ENCODE measurements at places on chromosomes 13 and 19.
A peak's percentile ranks its signal among the peaks of the same experiment; 100 is the strongest.

DNA sequence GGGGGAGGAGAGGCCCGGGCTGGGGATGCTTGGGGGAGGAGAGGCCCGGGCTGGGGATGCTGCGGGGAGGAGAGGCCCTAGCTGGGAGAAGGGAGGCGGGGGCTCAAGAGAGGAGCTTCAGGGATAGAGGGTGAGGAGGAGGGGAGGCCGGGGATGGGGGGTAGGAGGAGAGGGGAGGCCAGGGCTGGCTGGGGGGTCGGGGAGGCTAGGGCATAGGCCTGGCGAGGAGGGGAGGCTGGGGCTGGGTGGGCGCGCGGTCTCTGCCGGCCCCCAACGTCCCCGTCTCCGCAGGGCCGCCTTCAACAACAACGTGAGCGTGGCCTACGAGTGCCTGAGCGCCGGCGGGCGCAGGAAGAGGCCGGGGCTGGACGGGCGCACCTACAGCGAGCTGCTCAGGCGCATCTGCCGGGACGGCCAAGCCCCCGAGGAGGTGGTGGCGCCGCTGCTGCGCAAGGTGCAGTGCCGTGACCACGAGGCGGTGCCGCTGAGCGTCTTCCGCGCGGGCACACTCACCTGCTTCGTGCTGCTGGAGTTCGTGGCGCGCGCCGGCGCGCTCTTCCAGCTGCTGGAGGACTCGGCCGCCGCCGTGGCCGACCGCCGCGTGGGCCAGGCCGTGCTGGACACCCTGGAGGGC lies 11.4 kb downstream of the TPGS1 start:
- peak; percentile 43 for DNase-seq

GRCh38 chr19:597406-598315 lies 8.0 kb downstream of the HCN2 start:
- DNase-seq = no peak

GRCh38 chr13:45918597-45918996 lies 67.0 kb upstream of the SIAH3 start:
- DNase-seq = no peak

DNA sequence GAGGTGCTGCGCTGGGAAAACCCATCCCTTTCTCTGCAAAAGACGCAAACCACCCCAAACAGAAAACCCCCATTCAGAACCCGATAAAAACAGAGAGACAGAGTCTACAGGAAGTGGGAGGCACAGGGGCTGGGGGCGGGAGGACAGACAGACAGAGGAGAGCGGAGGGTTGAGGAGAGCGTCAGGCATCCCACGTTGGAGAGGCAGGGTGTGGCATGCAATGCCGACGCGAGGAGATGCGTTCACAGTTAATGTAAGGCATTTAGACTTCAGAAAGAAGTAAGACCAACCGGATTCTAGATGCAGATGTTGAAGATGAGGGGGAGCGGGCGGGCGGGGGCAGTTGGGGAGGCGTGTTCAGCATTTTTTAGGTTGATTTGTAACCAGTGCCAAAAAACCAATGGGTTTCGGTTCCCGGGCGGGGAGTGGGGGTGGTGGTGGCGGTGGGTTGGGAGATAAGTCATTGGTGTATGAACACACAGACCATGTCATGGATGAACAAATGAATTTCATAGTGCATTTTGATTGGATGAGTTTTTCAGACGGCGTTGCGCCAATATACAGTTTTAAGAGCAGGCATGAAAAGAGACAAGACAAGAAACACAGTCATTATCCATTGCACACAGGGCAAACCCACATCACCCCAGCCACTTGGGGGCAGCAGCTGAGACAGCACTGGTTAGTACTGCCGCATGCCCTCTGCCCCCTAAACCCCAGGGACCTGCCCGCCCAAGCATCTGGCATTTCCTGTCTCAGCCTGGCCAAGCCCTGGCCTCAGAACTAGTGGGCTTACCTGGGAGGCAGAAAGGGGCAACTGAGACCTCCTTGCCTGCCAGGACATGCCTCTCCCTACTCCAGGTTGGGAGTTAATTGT lies 91.3 kb downstream of the IER2 start:
- peak; percentile 21 for DNase-seq

DNA sequence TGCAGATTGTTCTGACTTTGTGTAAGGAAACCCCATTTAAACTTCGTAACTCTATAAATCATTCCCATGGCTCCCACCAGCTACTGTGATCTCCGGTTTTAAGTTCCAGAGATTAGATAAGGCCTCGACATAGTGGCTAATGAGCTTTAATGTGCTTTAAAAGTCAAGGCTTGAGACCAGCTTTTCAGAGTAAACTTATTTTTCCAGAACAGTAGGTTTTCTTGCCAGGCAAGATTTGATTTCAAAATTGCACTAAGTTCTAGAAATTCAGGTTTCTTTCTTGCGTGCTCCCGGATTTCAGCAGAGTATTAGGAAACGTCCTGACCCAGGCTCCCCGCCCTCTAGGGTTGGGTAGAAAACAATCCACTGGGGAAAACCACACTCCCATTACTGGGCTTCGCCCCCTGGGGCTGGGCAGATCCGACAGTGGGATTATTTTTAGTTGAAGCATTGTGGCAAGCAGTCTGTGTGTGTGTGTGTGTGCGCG lies 43.3 kb downstream of the CRYL1 start:
- DNase-seq = no peak

- no peak for DNase-seq
Measured at GRCh38 chr19:54916822-54917221, 10.9 kb downstream of the NCR1 start.

DNA sequence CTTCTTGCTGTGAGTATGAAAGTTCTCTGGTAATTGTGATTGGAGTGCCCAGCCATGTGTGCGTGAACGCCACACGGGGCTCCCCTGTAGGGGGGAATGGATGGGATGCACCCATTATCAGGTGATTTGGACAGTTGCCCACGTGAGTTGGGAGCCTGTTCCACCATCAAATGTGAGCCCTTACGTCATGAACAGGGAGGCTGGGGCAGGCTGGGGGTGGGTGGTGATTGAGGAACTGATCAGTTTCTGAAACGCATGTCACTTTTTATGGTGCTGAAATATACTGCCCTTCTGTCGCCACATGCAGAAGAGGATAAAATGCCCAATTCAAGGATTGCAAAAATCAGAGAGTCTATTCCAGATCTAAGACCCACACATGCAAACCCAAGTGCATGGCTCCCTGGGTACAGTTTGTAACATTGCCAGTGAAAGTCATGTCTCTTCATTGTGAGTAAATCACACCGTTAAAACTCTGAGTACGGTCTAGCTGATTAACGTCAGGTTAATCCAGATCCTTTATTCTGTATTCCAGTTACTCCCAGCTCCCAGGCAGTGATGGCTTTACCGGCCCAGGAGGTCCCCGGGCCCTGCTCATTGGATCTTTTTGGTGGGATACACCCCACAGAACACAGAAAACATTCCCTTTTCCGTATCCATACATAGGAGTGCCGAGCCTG lies 90.2 kb downstream of the RAB20 start:
- no peak for DNase-seq

GRCh38 chr19:3360421-3361383 lies 5.7 kb upstream of the NFIC start:
- DNase-seq = peak; percentile 66

- no peak for DNase-seq
Measured at GRCh38 chr19:50341091-50341564, 12.0 kb upstream of the KCNC3 start.

DNA sequence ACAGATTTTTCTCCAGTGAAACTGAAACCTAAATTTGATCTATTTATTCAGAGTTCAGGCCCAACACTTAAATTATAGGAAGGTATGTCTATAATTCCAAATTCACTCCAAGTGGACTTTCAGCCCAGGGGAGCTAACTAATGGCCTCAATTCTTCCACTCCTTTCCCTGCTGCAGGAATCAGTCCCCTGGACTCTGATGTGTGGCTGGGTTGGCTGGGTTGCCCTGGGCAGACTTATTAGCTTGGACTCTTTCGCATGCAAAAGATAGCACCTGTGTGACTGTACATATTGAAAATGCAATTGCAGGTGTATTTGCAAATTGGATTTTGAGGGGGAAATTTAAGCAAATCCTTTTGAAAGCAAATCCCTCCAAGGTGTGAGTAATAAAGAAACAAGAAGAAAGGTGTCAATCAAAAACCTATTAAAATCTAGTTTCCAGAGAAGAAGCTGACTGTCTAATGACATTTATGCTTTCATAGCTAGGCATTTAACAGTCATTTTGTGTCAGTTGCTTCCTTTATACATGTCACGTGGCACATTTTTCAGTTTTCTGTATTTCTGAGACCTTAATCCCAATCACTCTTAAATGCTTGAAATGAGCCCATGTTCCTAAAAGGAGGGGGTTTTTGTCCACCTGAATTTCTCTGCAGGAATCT lies 42.7 kb downstream of the KLF5 start:
- no peak for DNase-seq

DNA sequence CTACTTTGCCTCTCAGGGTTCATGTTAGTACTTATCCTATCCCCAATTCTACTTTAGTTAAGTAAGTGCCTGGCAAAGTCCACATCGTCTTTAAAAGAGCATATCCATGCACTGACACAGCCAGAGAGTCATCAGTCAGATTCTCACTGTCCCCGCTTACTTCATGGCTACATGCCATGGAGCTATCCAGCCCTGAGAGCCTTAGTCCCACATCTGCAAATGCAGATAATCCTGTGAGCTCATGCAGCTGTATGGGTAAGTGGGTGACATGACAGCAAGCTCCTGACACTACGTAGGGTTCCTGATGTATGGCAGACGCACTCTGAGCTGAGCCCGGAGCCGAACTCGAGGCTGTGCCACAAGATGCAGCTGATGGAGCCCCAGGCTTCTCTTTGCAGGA lies 661.5 kb downstream of the LIG4 start:
- DNase-seq = no peak

DNA sequence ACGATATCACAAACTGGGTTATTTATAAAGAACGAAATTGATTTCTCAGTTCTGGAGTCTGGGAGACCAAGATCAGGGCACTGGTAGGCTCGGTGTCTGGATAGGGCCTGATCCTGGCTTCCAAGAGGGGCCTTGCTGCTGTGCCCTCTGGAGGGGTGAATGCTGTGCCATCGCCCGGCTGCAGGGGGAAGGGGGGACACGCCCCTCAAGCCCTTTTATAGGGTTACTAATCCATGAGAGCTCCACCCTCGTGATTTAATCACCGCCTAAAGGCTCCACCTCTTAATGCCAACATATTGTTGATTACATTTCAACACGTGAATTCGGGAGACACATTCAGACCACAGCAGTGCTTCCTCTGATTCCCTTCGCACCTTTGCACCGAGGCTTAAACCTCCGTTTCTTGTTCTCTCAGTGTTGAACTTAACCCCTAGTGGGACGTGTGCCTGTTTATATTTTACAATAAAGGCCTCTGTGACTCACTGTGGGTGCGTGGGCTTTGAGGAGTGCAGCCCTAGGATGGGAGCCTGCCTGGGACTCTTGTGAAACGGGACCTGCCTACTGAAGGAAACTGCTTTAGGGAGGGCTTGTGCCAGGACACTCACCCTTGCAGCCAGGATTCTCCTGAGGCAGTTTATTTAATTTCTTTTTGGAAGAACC lies 52.4 kb upstream of the SPATA13 start:
- DNase-seq = no peak

GRCh38 chr13:30685320-30685859 lies 50.0 kb upstream of the ALOX5AP start:
- DNase-seq = no peak

DNA sequence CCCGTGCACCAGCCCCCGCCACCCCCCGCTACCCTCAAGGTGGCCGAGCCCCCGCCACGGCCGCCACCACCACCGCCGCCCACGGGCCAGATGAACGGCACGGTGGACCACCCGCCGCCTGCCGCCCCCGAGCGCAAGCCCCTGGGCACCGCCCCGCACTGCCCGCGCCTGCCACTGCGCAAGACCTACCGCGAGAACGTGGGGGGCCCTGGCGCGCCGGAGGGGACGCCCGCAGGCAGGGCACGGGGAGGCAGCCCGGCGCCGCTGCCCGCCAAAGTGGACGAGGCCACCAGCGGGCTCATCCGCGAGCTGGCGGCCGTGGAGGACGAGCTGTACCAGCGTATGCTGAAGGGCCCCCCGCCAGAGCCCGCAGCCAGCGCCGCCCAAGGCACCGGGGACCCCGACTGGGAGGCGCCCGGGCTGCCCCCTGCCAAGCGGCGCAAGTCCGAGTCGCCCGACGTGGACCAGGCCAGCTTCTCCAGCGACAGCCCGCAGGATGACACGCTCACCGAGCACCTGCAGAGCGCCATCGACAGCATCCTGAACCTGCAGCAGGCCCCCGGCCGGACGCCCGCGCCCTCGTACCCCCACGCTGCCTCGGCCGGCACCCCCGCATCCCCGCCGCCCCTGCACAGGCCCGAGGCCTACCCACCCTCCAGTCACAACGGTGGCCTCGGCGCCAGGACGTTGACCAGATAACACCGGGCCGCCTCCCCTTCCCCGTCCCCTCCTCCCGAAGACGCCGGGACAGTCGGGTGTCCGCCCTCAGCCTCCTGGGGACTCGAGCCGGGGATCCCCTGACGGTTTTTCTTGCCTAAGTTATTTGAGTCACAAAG lies 11.3 kb upstream of the EHD2 start:
- no peak for DNase-seq

- DNase-seq = no peak
Measured at GRCh38 chr13:31074756-31075155, 86.9 kb downstream of the HSPH1 start.

DNA sequence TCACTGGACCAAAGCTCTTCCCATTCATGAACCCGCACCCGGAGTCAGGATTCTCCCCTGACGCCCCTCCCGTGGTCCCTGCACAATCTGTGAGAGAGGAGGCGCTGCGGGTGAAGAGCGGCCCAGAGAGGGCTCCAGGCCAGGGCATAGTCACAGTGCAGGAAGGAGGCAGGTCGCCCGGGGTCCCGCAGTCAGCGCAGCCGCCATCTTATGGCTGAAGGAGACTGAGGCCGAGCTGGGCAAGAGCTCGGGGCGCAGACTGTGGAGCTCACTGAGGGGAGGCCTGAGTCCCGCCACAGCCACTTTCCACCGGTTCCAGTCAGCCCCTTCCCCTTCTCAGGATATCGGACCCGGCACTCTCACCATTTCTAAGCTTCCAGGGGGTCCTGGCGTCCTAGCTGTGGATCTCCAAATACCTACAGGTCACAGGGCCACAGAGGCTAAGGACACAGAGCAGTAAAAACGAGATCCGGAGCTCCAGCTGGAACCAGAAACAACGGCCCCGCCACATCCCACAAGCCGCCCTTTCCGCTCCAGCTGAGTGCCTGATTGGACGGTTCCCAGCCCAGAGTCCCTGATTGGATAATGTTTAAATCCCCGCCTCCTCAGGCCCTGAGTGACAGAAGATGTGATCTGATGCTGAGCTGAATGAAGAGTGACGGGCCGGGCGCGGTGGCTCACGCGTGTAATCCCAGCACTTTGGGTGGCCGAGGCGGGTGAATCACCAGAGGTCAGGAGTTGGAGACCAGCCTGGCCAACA lies at the start of gene ZNF99:
ZNF99 (minus strand) TSS at position 501 of the 760 bp plus-strand sequence; CDS start at position 366, 135 bp downstream.
- no peak for DNase-seq
